SJCRH30 (cell line): ENCODE measurements at places on chromosomes 3 and 15. TPM values are rescaled to one million over a fixed set of nuclear protein-coding genes. Genes with fewer than 3 reads are reported as not detected.
A peak's percentile ranks its signal among the peaks of the same experiment; 100 is the strongest.

- DNase-seq = no peak
Measured at GRCh38 chr3:61231693-61232092, 19.6 kb downstream of the FHIT start.

DNA sequence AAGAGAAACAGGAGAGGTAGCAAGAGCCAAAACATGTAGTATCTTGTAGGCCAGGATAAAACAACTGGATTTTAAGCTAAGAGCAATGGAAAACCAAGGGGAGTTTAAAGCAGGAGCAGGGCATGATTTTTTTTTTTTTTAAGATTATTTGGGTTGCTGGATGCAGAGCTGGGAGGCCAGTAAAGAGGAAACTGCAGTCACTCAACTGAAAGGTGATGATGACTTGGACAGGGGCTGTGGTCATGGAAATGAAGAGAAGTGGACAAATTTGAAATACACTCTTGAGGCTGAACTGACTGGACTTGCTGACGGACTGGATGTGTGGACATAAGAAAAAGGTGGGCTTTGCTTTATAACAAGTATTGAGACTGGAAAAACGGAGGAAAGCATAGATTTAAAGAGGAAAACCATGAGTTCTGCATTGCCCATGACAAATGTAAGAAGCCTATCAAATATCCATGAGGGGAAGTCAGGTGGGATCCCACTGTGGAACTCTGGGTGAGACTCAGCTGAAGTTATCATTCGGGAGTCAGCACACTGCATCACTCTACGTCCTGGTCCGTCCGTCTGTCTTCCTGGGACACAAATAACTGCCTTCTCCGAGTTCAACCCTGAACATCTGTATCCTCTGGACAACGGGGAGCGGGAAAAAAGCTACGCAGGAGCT, 688 bp downstream of the XPC start:
- no peak for DNase-seq

- no peak for DNase-seq
Measured at GRCh38 chr3:141294301-141294700, 62.7 kb downstream of the PXYLP1 start.

- no peak for DNase-seq
Measured at GRCh38 chr15:56963126-56963525, 44.7 kb downstream of the TCF12 start.

DNA sequence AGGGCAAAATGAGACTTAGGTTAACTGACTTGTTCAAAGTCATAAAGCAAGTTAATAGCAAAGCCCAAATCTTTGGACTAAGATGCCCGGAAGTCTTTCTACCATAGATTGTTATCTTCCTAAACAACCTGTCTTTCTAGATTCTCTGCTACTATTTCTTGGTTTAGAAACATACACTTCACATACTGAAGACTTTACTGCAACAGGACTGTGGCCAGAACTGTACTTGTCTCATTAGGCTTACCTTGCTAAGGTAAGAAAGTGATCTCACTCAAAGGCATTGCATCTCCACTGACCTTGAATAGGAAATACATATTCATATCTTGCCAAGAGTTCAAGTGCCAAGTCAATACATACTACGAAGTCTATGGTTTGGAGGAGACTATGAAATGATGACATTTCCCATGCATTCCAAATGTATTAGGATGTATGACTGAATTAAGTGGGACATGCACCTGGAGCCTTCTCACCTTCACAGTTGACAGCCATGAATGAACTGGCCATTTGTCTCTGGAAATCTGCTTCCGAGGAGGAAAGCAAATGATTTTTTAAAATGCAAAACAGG, 5.0 kb downstream of the ZDHHC3 start:
- DNase-seq = no peak

DNA sequence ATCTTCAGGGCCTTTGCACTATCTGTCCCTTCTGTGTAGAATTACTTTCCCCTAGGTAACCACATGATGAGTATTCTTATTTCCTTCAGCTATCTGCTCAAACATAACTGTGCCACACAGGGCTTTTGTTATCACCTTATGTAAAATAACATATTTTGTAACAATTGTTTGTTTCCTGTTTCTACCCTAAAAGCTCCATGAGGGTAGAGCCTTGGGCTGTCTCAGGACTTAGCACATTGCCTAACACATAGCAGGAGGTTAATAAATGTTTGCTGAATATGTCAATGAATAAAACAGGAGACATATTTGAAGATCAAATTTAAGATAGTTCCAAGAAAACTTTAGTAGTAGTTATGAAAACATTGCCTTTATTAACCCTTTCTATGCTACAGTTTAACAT, 14.7 kb downstream of the VGLL3 start:
- no peak for DNase-seq

- peak; percentile 71 for DNase-seq
Measured at GRCh38 chr15:100721758-100722550, 119.6 kb downstream of the ASB7 start.

GRCh38 chr3:158735296-158736033, 3.2 kb upstream of the RARRES1 start:
- DNase-seq = no peak

GRCh38 chr15:68621535-68621934, 42.7 kb downstream of the CORO2B start:
- DNase-seq = no peak

The P2RY14 gene
- 0.04 TPM in 1 of 2 replicates, not detected in the other for total RNA-seq

The KIF15 gene
- 41.9 and 46.9 TPM in 2 replicates for total RNA-seq

The NEO1 gene
- 13.9 and 15.1 TPM in 2 replicates for total RNA-seq
